ENCODE measurements at places on chromosomes 4 and X.

DNA sequence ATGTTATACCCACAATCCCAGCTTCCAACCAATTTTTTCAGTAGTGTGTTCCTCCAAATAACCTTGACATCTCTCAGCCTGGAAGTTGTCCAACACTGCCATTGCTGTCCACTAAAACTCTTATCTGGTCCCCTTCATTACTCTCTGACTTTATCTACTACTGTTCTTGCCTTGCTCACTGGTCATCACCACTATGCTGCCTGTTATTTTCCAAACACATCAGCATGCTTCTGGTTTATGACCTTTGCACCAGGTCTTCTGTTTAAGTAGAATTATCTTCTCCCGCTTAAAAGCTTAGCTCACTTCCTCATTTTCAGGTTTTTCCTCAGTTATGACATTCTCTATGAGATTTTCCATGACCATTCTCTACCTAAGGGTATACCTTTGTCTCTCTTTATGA is 5.5 kb downstream of the ELMOD2 start:
- DNase-seq: no peak

DNA sequence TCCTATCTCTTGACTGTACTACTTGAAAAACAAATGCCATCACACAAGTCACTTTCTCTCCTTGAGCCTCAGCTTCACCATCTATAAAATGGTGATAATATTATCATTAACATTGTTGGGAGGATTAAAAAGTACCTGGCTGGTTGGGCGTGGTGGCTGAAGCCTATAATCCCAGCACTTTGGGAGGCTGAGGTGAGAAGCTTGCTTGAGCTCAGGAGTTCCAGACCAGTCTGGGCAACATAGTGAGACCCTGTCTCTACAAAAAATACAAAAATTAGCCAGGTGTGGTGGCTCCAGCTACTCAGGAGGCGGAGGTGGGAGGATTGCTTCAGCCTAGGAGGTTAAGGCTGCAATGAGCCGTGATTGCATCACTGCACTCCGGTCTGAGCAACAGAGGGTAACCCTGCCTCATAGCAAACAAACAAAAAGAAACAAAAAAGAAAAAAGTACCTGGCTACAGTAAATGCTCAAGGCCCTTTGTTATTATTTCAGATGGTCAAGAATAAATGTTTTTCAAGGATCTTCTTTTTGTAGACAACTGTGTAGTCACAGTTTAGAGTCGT is 120.3 kb downstream of the CHRNA9 start:
- DNase-seq: no peak

GRCh38 chr4:183765251-183765911 is 106.3 kb downstream of the TRAPPC11 start:
- no peak for DNase-seq

- no peak for DNase-seq
Measured at GRCh38 chrX:150465326-150465725, 102.2 kb downstream of the MAMLD1 start.

- no peak for DNase-seq
Measured at GRCh38 chr4:1205586-1206298, 33.4 kb upstream of the SPON2 start.

DNA sequence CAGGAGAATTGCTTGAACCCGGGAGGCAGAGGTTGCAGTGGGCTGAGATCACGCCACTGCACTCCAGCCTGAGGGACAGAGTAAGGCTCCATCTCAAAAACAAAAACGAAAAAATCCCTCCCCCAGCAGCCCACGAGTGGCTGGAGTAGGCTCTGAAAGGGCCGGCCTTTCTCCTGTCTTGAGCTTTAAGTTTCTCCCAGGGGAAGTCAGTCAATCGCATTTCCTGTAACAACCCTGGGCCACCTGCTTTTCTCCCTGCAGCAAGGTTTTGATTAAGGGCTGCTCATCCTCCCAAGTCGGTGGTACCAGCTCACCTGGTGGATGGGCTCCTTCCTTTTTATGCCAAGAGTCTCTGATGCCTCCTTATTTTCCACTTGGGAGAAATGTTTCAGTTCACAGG is 2.0 kb upstream of the NYX start:
- DNase-seq: no peak

DNA sequence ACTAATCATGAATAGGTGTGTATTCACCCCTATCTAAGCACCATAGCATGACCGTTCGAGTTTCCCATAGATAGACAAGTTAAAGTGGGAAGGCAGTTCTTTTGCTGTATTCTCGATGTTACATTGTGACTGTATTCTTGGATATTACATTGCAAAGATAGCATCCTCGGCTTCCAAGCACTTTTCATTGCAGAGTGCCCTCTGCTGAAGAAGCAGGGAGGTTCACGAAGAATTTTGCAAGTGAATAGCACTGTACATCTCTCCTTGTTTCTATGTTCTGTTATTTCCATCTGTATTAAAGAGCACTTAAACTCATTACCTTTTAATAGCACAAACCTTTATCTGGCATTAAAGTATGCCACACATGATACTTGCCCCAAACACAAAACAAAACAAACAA is 426.7 kb upstream of the ARX start:
- DNase-seq: no peak
